ENCODE measurements at places on chromosomes 2 and 18.

- no peak for ATAC-seq
Observed at GRCh38 chr2:237075749-237076599, 9.7 kb upstream of the COPS8 start.

DNA sequence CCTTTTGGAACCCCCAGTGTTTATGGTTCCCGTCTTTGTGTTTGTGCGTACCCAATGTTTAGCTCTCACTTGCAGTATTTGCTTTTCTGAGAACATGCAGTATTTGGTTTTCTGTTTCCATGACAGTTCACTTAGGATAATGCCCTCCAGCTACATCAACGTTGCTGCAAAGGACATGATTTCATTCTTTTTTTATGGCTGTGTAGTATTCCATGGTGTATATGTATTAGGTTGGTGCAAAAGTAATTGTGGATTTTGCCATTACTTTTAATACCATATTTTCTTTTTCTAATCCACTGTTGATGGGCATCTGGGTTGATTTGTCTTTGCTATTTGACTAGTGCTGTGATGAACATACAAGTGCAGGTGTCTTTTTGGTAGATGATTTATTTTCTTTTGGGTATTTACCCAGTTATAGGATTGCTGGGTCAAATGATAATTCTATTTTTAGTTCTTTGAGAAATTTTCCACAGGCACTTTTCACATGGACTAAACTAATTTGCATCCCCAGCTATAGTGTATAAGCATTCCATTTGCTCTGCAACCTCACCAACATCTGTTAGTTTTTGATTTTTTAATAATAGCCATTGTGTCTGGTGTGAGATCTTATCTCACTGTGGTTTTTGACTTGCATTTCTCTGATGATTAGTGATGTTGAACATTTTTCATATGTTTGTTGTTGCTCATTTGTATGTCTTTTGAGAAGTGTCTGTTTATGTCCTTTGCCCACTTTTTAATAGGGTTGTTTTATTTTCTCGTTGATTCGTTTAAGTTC lies 63.6 kb downstream of the CERS6 start:
- no peak for ATAC-seq

DNA sequence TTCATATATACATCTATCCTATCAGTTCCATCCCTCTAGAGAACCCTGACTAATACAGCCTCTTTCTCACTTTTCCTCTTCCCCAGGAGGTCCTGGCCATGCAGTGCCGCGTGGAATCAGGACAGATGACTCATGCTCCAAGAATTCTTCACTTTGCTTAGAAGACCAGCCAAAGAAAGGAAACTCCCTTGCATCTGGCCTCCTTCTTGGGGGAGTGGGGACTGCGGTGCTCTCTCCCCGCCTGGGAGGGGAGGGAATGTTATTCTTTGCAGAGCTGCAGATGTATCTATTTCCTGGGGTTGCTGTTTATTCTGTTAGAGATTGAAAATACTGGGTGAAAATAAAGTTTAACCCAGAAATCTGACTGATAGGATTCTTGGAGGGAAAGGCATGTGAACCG lies 111.5 kb upstream of the SH3BP4 start:
- peak; percentile 95 for ATAC-seq

DNA sequence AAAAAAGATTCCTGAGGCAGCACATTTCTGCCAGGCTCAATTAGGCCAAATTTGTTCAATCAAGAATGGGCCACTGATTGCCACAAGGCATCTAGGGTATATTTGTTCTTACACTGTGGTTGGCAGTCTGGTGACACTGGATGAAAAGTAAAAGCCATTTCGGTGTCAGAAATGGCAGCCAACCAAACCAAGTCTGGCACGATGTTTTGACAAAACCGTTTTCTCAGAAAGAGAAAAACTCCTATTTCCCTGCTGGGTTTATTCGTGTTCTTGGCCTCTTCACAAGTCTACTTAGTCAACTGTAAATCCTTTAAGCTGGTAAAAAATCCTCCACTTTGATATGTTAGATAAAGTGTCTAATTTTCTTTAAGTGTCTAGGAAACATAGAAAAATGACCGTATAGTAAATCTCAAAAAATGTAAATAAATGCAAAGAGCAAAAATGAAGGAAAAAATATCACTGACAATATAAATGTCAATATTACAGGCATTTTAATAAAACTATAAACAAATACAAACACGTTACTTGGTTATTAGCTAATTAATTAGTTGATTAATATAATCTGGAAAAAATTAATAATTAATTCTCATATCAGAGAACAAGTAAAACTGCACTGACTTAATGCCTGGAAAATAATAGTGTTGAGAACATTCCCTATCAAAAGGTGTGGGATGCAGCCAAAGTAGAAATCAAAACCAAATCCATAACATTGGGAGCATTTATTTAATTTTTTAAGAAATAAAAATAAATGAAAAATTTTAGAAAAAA lies 182.0 kb upstream of the ZNF804A start:
- ATAC-seq, result no peak

DNA sequence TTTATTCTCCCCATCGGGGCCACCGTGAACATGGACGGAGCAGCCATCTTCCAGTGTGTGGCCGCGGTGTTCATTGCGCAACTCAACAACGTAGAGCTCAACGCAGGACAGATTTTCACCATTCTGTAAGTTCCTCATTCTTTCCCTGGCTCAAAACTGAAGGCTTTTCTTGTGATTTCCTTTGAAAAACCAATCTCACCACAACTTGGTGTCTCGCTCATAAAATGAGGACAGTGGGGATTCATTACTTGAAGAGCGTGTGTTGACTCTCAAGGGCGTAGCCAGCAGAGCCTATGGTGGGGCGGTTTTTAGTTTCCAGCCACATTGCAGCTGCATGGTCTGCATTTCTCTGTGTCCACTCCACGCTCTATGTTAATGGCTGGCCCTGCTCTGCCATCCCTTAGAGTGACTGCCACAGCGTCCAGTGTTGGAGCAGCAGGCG lies 29.0 kb downstream of the SLC1A4 start:
- no peak for ATAC-seq

DNA sequence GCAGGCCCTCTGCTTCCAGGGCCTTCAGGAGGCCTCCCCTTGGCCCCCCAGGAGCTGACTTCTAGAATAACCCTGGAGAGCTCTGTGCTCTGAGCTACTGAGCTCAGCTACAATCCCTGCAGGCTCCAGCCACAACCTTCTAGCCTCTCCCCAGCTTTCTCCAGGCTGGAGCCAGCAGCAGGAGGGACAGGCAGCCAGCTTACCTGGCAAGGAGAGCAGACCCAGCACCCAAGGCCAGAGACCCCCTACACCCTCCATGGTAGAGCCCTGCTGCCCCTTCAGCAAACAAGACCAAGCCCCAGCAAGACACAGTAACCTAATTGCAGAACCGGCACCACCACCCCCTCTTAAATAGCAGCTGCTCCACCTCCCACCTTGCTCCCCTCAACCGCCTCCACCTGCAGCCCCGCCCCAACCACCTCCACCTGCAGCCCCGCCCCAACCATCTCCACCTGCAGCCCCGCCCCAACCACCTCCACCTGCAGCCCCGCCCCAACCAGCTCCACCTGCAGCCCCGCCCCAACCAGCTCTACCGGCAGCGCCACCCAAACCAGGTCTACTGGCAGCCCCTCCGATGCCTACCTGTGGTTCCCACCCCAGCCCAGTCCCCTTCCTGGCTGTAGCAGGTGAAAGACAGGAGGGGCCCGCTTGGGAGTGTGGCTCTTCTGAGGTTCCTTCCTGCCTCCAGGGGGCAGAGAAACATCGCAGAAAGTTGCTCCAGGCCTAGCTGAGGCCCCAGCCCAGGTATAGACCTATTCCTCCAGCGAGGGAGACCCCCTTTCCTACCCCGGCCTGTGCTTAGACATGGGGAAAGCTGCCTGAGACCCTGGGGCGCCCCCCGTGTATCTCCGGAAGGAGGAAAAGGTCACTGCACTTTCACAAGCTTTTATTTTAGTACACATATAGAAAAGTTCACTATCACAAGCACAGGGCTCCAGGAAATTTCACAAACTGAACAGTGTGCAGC lies at the start of gene ASTL:
Gene ASTL, minus strand, starts transcription at position 324 of the 967 bp plus-strand sequence. Its CDS starts 66 bp downstream, at position 258.
- peak; percentile 84 for ATAC-seq

DNA sequence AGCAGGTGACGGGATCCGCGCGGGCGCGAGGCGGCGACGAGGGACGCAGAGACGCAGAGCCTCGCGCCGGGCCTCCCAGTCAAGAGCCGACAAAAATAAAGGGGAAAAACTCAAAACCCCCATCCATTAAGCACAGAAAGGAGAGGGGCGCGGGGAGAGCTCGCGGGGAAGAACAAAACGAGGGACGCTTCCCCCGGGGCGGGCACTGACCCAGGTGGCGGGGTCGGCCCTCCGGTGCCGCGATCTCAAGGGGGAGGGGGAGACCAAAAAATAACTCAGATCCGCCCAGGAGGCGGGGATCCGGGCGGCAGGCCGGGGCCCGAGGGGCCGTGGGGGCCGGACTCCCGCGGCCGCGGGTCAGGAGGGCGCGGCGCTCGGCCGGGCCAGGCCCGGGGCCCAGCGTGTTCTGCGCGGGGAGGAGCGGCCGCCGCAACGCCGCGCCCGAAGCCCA lies 597 bp downstream of the RNF103 start:
- peak; percentile 9 for ATAC-seq

Data from SK-N-SH treated with all-trans-retinoic acid at 6 μM for 48 hours (cell line).